ENCODE measurements at places on chromosomes 3 and 15.
A peak's percentile ranks its signal among the peaks of the same experiment; 100 is the strongest.

GRCh38 chr3:45178183-45179023 is 32.2 kb upstream of the CDCP1 start:
- no peak for DNase-seq

- peak; percentile 39 for DNase-seq
Measured at GRCh38 chr15:64931381-64931780, 19.7 kb downstream of the ANKDD1A start.

DNA sequence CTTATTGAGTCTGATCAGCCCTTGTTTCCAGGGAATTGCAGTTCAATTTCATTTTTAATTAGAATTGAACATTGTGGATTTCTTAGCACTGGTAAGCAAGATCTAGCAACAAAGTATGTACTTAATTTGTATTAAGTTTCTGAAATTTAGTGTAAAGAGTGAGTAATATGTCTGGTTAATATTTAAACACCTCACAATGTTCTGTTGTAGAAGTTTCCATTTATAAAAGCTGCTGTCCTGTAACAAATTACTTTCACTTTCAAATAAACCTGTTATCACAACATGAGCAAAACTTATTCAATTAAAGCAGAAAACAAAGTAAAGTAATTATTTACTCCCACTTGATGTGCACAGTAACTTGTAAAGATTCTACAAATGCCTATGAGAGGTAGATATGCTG is 448.5 kb downstream of the NAALADL2 start:
- DNase-seq, result no peak

- no peak for DNase-seq
Measured at GRCh38 chr3:26652164-26652563, 29.6 kb downstream of the LRRC3B start.

All from activated CD8-positive, alpha-beta memory T cell treated with anti-CD3 and anti-CD28 coated beads, Interleukin-2, amount 50 U/mL, for 48 hours (primary cell).